ENCODE measurements at places on chromosomes 1 and 21.

DNA sequence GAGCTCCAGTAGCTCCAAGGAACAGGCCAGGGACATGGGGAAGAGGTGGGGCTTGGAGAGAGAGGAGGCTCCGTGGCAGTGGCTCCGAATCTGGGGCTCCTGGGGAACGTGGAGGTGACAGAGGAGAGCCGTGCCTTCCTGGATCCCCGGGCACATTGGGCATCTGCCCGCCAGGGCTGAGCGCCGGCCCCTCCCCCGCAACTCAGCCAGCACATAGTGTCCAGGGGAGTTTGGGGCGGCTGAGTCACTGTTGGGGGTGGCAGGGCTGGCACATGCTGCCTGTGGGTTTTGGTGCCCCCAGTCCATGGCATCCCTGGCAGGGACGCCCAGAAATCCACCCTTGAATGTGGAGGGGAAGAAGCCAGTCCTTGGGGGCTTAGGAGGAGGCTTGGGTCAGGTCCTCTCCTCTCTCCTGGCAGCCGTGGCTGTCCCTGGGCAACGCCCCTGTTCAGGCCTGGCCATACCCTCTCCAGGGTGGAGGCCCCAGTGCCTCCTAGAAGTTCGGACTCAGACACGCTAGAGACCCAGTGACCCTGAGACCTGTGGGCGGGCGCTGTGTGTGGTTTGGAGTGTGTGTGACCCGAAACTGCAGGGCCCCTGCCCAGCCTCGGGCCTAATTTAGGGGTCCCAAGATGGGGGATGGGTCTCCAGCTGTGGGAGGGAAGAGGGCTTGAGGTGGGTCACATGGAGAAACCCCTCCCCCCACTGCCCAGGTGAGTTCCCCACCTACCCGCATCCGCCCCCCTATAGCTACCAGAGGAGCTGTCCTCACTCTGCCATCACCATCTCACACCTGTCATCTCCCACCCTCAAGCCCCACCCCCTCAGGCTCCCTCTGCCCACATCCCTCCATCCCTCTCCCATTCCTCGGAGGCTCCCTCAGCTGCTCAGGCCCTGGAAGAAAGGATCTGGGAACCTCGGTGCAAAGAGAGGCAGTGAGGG is 1.6 kb downstream of the HSPB7 start:
- no peak for DNase-seq

DNA sequence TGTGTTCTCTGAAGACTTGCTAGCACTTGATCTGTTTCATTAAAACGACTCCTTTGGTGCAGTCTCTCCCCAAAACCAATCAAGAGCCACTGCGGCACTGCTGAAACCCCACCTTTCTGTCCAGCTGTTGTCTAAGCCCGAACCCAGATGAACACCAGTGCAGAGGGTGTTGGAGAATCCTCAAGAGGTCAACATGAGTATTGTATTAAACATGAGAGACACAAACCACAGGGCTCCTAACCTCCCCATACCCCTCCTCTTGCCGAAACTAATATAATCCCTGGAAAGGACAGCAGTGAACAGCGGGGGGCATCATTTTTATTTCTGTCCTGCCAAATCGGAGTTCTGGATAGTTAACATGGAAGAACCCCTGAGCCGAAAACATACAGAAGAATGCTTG is 333.9 kb downstream of the CAMTA1 start:
- no peak for DNase-seq

GRCh38 chr1:183970516-183971300 is 66.8 kb downstream of the COLGALT2 start:
- DNase-seq = no peak

- DNase-seq = no peak
Measured at GRCh38 chr1:62539028-62539447, 58.3 kb upstream of the ANGPTL3 start.

DNA sequence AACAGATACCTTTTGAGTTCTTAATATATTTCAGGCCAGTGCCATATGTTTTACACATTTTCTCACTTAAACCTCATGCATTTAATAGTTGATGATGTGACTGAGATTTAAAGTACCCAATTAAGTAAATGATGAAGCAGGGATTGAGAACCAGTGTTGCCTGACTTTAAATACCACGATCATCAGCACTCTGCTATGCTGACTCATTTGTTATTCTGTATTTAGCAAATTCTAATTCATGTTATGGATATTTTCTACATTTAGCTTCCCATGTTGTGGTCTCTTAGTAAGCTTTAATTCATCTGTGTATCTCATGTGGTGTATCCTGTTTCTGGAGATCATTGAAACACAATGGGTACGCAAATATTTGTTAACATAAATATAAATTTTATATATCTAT is 363.0 kb downstream of the PTBP2 start:
- DNase-seq = no peak

DNA sequence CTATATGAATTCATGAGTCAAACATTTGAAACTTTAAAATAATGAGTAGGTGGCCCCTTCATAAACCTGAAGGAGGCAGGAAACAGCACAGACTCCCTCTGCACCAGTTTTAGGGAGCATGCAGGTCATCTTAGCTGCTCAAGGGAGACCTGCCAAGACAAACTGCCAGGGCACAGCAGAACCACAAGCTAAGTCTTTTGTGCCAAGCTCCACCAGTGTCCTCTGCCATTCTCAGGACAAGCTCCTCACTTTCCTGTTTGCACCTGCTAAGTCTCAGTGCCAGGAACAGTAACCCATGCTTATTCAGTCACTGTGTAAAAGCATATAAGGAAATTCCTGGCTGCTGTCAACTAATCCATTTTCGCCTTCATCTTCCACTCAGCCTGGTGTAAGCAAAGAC is 368.9 kb downstream of the SEC16B start:
- DNase-seq = no peak

GRCh38 chr1:202161151-202162046 is 997 bp upstream of the PTPN7 start:
- peak; percentile 21 for DNase-seq

DNA sequence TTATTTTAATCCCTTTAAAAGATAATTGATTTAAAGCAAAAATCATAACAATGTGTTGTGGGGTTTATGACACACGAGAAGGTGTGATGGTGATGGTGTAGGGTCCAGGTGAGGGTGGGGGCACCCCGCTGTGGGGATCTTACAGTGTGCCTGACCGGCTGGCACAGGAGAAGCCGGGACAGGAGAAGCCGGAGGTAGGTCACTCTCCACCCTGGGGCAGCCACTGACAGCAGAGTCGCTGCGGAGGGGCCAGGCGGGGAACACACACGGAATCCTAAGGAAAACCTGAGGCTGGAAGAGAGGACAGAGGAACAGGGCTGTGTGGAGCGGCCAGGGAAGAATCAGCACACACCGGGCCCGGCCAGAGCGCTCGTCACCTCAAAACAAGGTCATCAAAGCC is 4.3 kb upstream of the LRRC3 start:
- DNase-seq = no peak
